ENCODE measurements at places on chromosomes 13 and 19.

- peak; percentile 23 for DNase-seq
These were observed 677 bp downstream of the TGDS start for GRCh38 chr13:94595001-94595949.

DNA sequence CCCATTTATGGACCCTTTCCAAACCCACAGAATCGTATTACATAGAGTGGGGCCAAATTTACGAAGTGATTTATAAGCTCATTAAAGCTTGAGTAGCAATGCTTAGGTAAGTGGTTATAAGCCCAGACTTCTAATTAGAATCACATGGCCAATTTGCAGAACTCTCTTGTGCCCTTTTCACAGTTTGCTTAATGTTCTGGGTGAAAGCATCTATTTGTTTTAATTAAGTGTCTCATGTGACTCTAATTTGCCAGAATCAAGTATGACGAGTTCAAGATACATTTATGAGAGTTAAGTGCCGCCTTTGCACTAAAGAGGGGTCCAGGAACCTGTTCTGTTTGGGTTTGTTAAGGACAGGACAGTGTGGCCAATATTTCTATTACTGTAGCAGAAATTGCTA, 46.0 kb upstream of the ZNF681 start:
- no peak for DNase-seq

- no peak for DNase-seq
These were observed 785.8 kb upstream of the SLC10A2 start for GRCh38 chr13:103852036-103852435.

- DNase-seq: peak; percentile 53
These were observed 574.4 kb upstream of the SLC10A2 start for GRCh38 chr13:103640606-103641005.

- DNase-seq: no peak
These were observed 6.2 kb downstream of the ZNF253 start for GRCh38 chr19:19871932-19872331.

- DNase-seq: no peak
These were observed 6.9 kb downstream of the CBARP start for GRCh38 chr19:1230783-1231489.

- DNase-seq: no peak
These were observed 7.4 kb downstream of the ZNF671 start for GRCh38 chr19:57719901-57720519.

All from hindlimb muscle (tissue), 1 donor.